DMS 273 treated with DMSO at 0.1 percent for 48 hours (cell line): ENCODE measurements at places on chromosomes 16 and 17.

- no peak for DNase-seq
Measured at GRCh38 chr17:652314-652713, 62.3 kb downstream of the VPS53 start.

GRCh38 chr17:80213643-80213975 is 6.5 kb downstream of the SGSH start:
- DNase-seq: no peak

DNA sequence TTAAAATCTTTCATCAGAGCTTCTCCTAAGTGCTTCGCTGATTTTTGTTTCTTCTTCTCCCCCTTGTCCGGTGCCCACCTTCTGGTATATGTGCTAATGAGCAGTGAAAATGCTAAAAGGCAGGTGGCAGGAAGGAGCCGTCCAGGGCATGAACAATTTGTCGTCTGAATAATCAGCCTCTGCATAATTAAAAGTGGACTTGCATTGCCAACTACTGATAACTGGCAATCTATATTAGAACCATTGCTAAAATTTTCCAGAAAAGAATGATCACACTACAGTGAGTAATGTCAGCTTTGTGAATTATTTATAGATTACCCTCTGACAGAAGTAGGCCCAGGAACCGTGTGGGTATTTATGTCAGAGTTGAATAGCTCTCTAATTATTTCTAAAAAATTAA is 28.1 kb downstream of the SERPINF1 start:
- DNase-seq: no peak

DNA sequence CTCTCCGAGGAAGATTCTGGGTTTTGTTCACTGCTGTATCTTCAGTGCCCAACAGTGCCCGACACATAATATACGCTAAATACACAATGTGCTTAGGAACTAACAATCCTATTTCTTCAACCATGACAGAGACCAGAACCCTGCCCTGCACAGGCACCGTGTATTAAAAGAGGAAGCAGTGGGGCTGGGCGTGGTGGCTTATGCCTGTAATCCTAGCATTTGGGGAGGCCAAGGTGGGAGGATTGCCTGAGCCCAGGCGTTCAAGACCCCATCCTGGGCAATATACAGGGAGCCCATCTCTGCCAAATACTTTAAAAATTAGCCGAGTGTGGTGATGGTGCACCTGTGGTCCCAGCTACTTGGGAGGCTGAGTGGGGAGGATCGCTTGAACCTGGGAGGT is 19.3 kb downstream of the ARL2BP start:
- no peak for DNase-seq

- DNase-seq: peak; percentile 56
Measured at GRCh38 chr16:69833357-69834282, 71.5 kb downstream of the WWP2 start.

- no peak for DNase-seq
Measured at GRCh38 chr17:42573095-42573494, 4.4 kb downstream of the PSMC3IP start.

- peak; percentile 76 for DNase-seq
Measured at GRCh38 chr16:85424260-85425073, 188.7 kb upstream of the GSE1 start.

- no peak for DNase-seq
Measured at GRCh38 chr16:55392701-55393100, 68.7 kb downstream of the IRX6 start.

DNA sequence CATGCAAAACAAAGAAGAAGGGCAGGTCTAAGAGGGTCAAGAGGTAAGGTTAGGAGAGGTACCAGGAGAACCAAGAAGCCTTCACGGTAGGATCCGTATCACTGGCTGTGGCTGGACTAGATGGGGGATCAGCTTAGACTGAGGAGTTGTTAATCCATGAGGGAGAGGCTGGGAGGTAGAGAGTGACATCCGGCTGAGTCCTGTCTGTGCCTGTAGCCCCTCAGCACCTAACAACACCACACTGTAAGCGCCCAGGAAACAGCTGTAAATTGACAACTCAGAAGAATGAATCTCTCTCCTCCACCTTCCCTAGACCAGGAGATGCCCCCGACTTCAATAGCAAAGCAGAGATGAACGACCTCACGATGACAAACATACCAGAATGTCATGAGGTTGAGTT is 199.4 kb upstream of the RPL38 start:
- DNase-seq: no peak

GRCh38 chr17:74502861-74503260 is 28.4 kb downstream of the CD300LB start:
- DNase-seq: no peak

DNA sequence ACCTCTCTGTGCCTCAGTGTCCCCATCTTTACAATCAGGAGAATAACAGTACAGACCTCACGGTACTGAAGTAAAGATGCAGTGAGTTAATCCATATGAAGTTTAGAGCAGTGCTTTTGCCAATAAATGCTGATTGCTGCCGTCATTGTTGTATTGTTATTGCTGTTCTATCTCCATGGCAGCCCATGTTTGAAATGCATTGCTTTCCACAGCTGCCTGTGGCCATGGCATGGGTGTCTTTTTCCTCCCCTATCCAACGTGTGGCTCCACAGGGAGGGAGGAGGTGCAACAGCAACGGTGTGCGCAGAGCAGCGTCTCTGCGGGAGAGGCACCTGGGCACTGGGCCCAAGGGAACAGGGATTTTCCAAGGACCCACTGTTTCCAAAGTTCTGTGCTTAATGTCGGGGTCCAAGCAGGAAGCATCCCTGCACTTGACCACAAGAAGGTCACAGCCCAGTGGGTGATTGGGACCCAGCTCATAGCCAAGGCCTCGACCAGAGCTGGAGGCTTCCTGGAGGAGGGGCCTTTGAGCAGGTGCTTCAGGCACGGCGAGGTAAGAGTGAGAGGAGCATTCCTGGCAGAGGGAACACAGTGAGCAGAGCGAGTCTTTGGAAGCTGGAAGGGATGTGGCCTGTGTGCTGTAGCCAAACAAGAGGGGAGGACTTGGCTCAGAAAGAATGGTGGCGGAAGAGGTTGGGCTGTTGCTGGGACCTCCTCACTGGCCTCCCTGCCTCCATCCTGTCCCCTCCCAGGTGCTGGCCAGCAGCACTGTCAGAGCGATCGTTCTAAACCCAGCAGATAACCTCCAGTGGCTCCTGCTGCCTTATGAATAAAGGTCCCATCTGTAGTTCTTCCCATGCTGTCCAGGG is 3.9 kb downstream of the RAI1 start:
- no peak for DNase-seq

- DNase-seq: no peak
Measured at GRCh38 chr17:38510421-38511149, 82.3 kb downstream of the ARHGAP23 start.

DNA sequence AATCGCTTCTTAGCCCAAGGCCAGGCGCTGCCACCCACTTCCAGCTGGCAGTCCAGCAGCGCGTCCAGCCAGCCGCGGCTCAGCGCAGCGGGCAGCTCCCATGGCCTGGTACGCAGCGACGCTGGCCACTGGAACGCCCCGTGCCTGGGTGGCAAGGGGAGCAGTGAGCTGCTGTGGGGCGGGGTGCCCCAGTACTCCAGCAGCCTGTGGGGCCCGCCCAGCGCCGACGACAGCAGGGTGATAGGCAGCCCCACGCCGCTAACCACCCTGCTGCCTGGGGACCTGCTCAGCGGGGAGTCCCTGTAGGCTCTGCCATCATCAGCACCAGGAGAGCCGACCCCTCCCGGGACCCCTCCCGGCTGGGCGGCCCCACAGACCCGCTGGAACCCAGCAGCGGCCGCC is 24.0 kb downstream of the TMC6 start:
- DNase-seq: no peak

DNA sequence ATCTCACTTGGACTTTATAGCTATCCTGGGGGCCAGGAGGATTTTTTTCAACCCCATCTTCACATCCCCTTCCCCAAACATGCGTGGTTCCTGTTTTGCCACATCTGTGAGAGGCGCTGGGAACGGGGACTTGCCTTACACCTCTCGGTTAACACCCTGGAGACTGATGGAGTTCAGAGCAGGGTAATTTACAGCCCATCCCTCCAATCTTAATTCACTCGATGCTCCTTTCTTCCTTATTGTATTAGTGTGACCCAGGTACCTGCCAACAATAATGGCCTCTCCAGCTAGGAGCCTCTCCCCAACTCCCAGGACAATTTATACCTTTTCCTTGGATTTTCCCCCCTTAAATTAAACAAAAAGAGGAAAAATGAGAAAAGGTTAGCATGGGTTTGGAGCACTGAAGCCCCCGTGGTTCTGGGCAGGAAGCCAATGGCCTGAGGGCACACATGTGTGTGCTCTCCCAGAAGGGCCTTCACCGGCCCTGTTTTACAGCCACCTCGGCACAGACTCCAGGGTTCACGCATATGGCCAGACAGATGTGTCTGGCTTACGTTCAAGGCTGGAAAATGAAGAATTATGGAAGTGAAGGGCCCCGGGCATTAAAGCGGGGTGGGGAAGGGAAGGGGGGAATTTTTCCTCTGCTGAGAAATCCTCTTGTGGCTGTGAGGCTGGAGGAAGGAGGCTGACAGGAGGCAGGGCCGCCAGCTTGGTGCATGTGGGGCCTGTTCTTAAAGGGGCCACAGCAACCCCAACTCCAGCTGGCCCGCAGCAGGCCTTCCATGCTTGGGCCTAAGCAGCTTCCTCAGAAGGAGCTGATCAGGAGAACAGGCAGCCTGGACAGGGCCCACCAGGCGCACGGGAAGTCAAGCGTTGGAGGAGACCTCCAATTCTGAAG is 21.4 kb downstream of the HIC1 start:
- no peak for DNase-seq

GRCh38 chr17:8900626-8901585 is 33.4 kb upstream of the PIK3R6 start:
- DNase-seq: no peak

GRCh38 chr16:24906199-24906808 is 60.5 kb downstream of the SLC5A11 start:
- no peak for DNase-seq

- no peak for DNase-seq
Measured at GRCh38 chr17:6232732-6233101, 162.5 kb downstream of the WSCD1 start.

- DNase-seq: no peak
Measured at GRCh38 chr16:28208824-28209223, 2.9 kb downstream of the XPO6 start.

DNA sequence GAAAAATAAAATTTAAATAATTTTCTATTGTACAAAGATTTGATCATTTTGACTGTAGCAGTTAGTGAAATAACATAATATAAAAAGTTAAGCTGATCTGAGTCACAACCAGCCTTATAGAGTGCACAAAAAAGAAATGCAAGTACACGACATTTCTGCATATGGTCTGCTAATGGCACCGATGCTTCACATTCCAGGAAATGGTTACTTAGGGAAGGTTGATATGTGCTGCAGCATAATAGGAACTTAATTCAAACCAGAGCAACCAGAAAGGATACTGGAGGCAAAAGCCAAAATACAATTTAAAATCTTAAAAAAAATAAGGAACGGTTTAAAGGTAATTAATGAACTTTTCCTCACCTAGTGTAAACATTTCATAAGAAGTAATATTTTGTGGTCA is 10.0 kb upstream of the CFDP1 start:
- DNase-seq: no peak

- DNase-seq: no peak
Measured at GRCh38 chr17:16027708-16028584, 28.3 kb downstream of the TTC19 start.

DNA sequence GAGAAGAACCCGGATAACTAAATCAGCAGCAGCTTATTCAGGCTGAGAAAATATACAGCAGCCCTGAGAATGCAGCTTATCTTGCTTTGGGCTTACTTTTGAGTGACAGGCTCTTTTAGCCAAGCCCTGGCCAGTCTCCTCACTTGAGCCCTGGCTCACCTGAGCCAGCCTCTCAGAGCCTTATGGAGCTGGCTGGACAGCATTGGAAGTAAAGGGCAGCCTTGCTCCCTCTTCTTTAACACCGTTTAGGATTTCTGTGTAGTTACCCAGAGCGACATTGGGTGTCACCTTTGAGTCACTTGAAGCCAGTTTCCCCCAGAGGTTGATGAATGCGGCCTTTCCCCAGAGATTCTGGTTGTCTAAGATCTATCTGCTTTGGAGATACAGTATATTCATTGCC is 7.7 kb upstream of the NPIPB2 start:
- DNase-seq: peak; percentile 35

- DNase-seq: no peak
Measured at GRCh38 chr16:54123766-54124165, 162.8 kb downstream of the IRX3 start.

DNA sequence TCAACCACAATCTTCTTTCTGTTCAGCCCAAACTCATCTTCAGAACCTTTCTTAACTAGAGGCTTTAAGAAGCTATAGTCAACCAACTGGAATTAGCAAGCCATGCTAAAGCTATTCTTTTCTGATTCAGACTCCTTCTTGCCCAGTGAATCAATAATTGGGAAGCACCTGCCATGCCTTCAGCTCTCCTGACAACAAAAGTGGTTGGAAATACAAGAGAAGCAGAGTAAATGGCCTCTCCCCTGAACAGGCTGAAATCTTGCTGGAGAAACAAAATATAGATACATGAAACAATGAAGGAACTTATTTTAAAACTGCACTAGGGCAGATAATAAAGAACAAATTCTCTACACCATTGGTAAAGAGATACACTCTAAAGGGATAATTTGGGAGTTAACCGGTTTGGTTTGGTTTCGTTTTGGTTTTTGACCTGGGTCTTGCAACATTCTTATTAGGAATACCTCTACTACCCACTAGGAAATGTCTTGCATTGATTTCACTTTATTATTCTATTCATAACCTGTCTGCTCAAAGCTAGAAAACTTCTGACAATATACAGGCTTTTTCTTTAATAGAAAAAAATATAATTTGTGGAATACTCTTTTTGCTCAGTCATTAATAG is 173.6 kb upstream of the DYNLRB2 start:
- no peak for DNase-seq

GRCh38 chr16:80802138-80802537 is 2.3 kb downstream of the CDYL2 start:
- DNase-seq: no peak

- DNase-seq: no peak
Measured at GRCh38 chr17:2435181-2435741, 34.4 kb upstream of the MNT start.

DNA sequence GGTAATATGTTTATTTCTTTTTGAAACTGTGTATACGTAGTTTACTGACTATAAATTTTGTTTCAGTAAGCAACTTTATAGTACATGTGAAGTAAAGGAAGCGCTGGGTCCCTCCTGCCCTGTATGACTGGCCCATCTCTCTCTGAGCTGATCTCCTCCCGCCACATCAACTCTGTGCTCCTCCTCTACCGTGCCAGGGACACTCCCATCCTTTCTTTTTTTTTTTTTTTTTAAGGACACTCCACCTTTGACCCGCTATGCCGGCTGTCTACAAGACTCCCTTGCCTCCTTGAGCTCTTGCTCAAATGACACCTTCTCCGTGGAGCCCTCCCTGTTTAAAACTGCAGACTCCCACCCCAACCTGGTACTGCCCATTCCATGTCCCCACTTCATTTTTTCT is 35.5 kb downstream of the ERN1 start:
- no peak for DNase-seq

- no peak for DNase-seq
Measured at GRCh38 chr16:10880594-10881452, 3.8 kb downstream of the CIITA start.

GRCh38 chr16:88339930-88340754 is 42.6 kb upstream of the ZNF469 start:
- no peak for DNase-seq
